ENCODE measurements at places on chromosomes 6 and 20.

DNA sequence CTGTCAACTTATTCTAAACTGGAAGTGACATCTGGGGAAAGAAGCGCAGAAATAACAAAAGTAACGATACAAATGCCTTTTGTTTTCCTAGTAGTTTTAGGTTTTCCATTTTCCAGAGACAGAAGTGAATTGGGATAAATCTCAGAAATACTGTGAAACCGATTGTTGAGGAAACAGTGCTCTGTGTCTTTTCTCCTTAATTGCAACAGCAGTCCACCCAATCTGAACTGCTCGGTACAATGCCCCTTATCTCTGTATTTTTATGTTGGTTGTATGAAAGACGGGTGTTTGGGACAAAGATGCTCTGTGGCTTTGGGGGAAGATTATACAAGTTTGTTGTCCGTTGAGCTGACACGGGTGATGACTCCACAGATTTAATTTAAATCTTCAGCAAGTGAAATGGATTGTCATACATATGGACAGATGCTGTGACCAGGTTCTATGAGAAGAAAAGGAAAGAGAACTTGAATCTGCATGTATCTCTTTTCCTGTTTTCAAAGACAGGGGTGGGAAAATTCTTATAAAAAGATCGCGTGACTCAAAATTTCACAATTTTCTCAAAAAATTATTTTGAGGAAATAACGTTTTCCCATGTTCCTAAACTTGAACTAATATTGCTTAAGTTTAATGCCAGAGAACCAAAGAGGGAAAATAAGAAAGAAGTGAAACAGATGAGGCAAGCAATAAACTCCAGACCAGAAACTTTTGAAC lies 41.2 kb downstream of the SASH1 start:
- DNase-seq: no peak

GRCh38 chr6:166005401-166005943 lies 162.2 kb downstream of the TBXT start:
- DNase-seq: no peak

GRCh38 chr6:118856301-118856700 lies 37.7 kb upstream of the ASF1A start:
- no peak for DNase-seq

DNA sequence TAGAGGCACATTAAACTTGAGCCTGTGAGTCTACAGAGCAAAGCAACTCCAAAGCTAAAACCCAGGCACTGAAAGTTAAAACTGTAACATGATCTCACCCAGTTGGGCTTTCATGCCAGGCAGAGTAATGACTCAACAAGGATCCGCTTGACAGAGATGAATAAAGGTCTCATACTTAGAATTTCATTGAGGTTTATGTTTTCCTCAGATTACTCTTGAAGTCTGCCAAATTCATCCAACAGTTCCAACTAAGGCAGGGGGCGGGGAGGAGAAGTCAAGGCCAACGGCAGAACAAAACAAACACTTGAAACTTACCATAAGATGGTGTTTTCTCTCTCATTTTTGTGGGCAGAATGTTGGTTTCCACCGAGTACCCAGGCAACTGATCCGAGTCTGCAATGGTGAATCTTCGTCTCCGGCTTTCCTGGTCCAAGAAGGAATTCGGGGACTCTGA lies 54.0 kb upstream of the IPCEF1 start:
- no peak for DNase-seq

GRCh38 chr6:137171824-137172733 lies 1.4 kb downstream of the IL22RA2 start:
- DNase-seq: no peak

DNA sequence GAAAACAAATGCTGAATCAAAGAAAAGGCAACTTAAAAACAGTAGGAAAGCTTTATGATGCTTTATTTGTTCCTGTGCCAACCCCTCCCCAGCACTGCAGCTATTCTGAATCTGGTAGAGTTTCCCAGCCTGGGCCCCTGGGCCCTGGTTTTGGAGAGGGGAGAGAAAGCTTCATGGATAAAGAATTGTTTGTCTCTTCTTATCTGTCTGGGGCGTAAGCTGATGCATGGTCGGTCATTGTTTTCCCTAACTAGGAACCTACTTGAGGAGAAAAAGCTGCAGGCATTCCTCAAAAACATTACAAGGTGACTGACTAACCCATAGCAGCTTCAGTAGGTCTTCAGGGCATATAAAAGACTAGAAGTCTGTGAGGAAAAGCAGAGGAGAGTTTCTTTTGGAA lies 758.1 kb upstream of the EPHA7 start:
- DNase-seq: no peak

Measured in KG1 (cell line).